ENCODE measurements at places on chromosomes 7 and 10.

DNA sequence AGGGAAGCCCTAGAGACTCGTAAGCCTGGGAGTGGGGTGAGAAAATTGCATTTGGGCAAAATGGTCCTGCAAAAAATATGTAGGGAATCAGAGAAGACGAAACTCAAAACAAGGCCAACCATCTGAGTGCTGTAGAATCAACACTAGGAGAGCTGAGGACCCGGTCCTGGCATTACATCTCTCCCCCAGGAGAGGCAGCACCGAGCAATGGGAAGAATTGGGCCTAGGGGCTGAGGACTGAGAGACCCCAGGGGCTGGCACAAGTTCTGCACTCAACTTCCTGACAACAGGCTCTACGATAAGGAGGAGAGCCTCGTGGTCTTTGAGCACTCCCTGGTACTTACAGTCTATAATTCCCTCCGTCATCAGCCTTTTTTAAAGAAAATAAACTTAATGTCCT lies 47.6 kb downstream of the BPGM start:
- peak; percentile 75 for DNase-seq
- no peaks in the 10 kb centered on the region for H3K4me1 ChIP-seq
- no peaks in the 10 kb centered on the region for H3K36me3 ChIP-seq

- H3K4me1 ChIP-seq, result no peaks in the 10 kb centered on the region
- DNase-seq, result no peak
- H3K27ac ChIP-seq, result no peak overlapping the region
- H3K27me3 ChIP-seq, result no peaks in the 10 kb centered on the region
- H3K4me3 ChIP-seq, result no peak overlapping the region
- no peaks in the 10 kb centered on the region for H3K36me3 ChIP-seq
Observed at GRCh38 chr7:18895456-18895855, 222.0 kb downstream of the TWIST1 start.

- no peaks in the 10 kb centered on the region for H3K27me3 ChIP-seq
- no peaks in the 10 kb centered on the region for H3K36me3 ChIP-seq
- no peak overlapping the region for H3K4me3 ChIP-seq
- H3K27ac ChIP-seq, result no peak overlapping the region
- no peaks in the 10 kb centered on the region for H3K4me1 ChIP-seq
Observed at GRCh38 chr10:112605063-112605462, 158.0 kb downstream of the VTI1A start.

DNA sequence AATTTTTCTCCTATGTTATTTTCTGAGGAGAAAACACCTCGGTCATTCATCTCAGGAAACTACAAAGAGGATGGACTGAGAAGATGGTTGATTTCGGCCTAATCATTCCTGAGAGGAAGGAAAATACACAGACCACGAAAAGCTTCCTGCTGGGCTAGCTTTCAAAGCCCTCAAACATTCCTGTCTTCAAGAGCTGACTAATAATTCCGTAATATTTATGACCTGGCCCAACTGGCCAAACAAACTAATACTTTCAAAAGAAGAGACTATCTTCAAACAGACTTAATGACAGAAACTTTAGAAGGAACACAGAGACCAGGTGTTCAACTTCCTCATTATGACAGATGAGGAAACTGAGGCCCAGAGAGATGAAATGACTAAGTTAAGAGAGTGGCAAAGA lies 215.1 kb upstream of the FRMD4A start:
- no peak overlapping the region for H3K4me3 ChIP-seq
- H3K36me3 ChIP-seq, result peaks cover 1% of the 10 kb centered on the region
- H3K4me1 ChIP-seq, result no peaks in the 10 kb centered on the region
- no peak for DNase-seq
- no peaks in the 10 kb centered on the region for H3K27me3 ChIP-seq

GRCh38 chr7:131004371-131004770 lies 270.4 kb upstream of the KLF14 start:
- H3K36me3 ChIP-seq, result peaks cover 7% of the 10 kb centered on the region
- no peaks in the 10 kb centered on the region for H3K27me3 ChIP-seq
- no peak for DNase-seq
- H3K4me1 ChIP-seq, result no peaks in the 10 kb centered on the region
- H3K4me3 ChIP-seq, result no peak overlapping the region
- no peak overlapping the region for H3K27ac ChIP-seq

GRCh38 chr7:127900732-127901685 lies 130.2 kb downstream of the LRRC4 start:
- peak overlapping the region; percentile 2 for H3K27ac ChIP-seq
- no peaks in the 10 kb centered on the region for H3K36me3 ChIP-seq
- H3K4me1 ChIP-seq, result peaks cover 30% of the 10 kb centered on the region
- peak; percentile 49 for DNase-seq
- H3K27me3 ChIP-seq, result no peaks in the 10 kb centered on the region

DNA sequence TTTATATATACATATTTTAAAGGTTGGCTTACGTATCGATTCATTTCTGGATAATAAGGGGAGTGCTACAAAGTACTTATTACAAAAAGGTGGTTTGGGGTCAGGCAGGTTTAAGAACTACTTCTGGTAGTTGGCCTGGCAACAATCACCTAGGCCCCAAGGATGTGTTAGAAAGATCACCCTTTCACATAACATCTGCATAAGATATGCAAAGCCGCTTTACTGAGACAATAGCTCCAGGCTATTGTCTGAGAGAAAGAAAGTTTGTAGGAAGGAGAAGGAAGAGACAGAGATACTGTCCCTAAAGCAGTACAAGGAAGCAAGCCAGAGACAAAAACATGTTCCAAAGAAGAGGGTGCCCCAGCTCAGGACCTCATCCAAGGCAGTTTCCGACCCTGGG lies 6.2 kb downstream of the PAXIP1 start:
- peak overlapping the region; percentile 86 for H3K27ac ChIP-seq
- peak overlapping the region; percentile 65 for H3K4me3 ChIP-seq
- peaks cover 48% of the 10 kb centered on the region for H3K36me3 ChIP-seq
- H3K4me1 ChIP-seq, result peaks cover 5% of the 10 kb centered on the region

DNA sequence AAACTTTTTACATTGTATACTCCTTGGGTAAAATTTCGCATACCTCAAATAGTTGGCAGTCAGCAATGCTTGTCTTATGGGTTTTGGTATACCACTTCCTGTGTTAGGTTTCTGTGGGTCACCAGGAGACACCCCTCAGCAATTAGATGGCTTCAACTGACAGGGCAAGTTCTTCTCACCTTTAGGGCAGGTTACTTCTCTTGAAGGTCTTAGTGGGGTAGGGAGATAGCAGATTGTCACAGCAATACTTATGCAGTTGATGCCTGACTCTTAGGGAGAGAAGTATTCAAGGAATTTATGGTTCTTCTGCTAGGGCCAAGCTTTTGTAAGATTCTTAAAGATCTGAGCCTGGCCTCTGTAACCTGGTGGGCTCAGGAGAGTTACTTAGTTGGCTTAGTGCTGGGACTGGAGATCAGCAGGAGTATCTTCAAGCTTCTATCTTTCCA lies 42.9 kb downstream of the MKLN1 start:
- peaks cover 3% of the 10 kb centered on the region for H3K4me1 ChIP-seq
- H3K36me3 ChIP-seq, result no peaks in the 10 kb centered on the region

GRCh38 chr10:49112851-49113250 lies 2.5 kb downstream of the VSTM4 start:
- no peaks in the 10 kb centered on the region for H3K27me3 ChIP-seq
- no peak overlapping the region for H3K4me3 ChIP-seq
- no peaks in the 10 kb centered on the region for H3K4me1 ChIP-seq
- H3K27ac ChIP-seq, result no peak overlapping the region

GRCh38 chr10:108567899-108568752 lies 1355.2 kb downstream of the XPNPEP1 start:
- no peak for DNase-seq
- no peak overlapping the region for H3K27ac ChIP-seq
- H3K36me3 ChIP-seq, result no peaks in the 10 kb centered on the region
- H3K4me3 ChIP-seq, result no peak overlapping the region
- no peaks in the 10 kb centered on the region for H3K27me3 ChIP-seq

GRCh38 chr7:41164440-41164839 lies 538.5 kb downstream of the INHBA start:
- no peak overlapping the region for H3K27ac ChIP-seq
- DNase-seq, result no peak
- no peaks in the 10 kb centered on the region for H3K4me1 ChIP-seq
- no peaks in the 10 kb centered on the region for H3K27me3 ChIP-seq

DNA sequence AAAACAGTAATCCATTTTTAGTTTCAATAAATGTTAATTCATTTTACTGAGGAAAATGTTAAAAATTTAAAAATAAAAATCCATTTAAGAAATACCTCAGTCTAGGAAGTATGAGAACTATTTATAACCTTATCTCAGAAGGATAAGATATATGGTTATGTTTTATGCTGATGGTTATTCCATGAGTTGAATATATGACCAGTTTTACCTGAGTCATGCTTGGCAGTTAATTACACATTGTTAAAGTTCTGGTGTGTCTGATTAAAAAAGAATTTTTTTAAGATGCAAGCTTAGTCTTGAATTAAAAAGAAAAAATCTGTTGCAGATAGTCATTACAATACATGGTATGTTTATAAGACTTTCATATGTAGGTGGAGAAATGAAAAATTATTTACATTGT lies 191.7 kb downstream of the ARL4A start:
- H3K36me3 ChIP-seq, result no peaks in the 10 kb centered on the region
- no peaks in the 10 kb centered on the region for H3K27me3 ChIP-seq
- no peak for DNase-seq
- H3K27ac ChIP-seq, result no peak overlapping the region

GRCh38 chr7:80763704-80764103 lies 125.3 kb downstream of the CD36 start:
- H3K4me1 ChIP-seq, result peaks cover 2% of the 10 kb centered on the region
- H3K4me3 ChIP-seq, result no peak overlapping the region
- no peak for DNase-seq

GRCh38 chr10:102375867-102376266 lies 19.6 kb upstream of the NFKB2 start:
- H3K4me3 ChIP-seq, result no peak overlapping the region
- H3K27ac ChIP-seq, result no peak overlapping the region
- H3K4me1 ChIP-seq, result no peaks in the 10 kb centered on the region
- DNase-seq, result no peak
- H3K36me3 ChIP-seq, result peaks cover 31% of the 10 kb centered on the region

- H3K27me3 ChIP-seq, result no peaks in the 10 kb centered on the region
- H3K27ac ChIP-seq, result peak overlapping the region; percentile 75
- H3K4me3 ChIP-seq, result peak overlapping the region; percentile 98
- DNase-seq, result no peak
- peaks cover 4% of the 10 kb centered on the region for H3K4me1 ChIP-seq
Observed at GRCh38 chr7:99499371-99499720, 735 bp downstream of the ZNF394 start.

DNA sequence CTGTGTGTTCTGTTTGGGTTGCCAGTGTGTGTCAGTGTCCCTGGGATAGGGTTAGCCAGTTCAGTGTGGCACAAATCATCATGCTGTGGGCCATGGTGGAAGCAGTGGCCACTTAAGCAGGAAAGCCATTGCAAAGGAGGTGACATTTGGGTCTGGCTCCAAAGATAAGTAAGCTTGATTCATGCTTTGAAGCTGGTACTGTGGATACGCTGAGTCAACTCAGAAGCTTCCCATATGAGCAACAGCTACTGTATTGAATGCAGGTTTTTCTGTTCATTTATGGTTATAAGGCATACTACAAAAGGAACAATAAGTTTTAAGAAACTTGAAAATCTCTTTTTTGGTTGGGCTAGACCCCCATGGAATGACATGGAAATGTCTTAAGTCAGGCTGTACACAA lies 143.1 kb downstream of the BMPER start:
- no peak overlapping the region for H3K4me3 ChIP-seq
- DNase-seq, result no peak
- no peak overlapping the region for H3K27ac ChIP-seq
- H3K36me3 ChIP-seq, result no peaks in the 10 kb centered on the region
